Renal cortex interstitium (tissue), 15 donors: ENCODE measurements at places on chromosomes 16 and 17. TPM values are rescaled to one million over a fixed set of nuclear protein-coding genes. Genes with fewer than 3 reads are reported as not detected.
A peak's percentile ranks its signal among the peaks of the same experiment; 100 is the strongest.

Gene ABCA8
- 0.57 TPM for polyA plus RNA-seq

GRCh38 chr16:27208796-27209195 lies 5.5 kb downstream of the KDM8 start:
- DNase-seq = no peak

GRCh38 chr16:86663685-86664521 lies 85.6 kb downstream of the FOXL1 start:
- DNase-seq = no peak

DNA sequence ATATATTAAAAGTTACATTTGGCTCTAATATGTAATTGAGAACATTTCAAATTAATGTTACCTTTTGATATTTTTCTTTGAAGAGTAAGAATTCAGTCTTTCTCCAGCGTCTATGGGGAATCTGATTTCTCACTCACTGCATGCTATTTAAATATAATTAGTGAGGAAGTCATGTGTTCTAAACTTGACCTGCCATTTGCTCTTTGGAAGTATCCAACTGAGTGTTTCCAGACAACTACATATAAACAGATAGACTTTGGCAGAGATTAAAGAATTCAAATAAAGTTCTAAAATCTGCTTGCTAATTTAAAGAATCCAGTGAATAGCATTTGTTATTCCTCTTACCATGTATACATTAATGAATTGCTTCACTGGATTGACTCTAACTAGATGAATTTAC lies 23.5 kb downstream of the OMG start:
- no peak for DNase-seq

Gene EPN2
- polyA plus RNA-seq = 48.6 TPM

DNA sequence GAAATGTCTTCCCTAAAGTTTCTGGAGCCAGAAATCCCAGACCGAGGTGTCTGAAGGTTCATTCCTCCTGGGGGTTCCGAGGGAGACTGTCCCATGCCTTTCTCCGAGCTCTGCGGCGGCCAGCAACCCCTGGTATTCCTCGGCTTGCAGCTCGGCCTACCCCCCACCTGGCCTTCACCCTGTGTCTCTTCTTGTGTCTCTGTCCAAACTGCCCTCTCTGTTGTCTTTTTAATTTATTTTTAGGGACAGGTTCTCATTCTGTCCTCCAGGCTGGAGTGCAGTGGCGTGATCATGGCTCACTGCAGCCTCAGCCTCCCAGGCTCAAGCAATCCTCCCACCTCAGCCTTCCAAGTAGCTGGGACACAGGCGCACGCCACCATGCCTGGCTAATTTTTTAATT lies 211.7 kb downstream of the SEC14L1 start:
- no peak for DNase-seq

Gene CACNG1
- not detected for polyA plus RNA-seq

- no peak for DNase-seq
Measured at GRCh38 chr17:29069526-29070041, 26.6 kb downstream of the PIPOX start.

- DNase-seq = no peak
Measured at GRCh38 chr16:58264007-58264406, 30.8 kb downstream of the PRSS54 start.

DNA sequence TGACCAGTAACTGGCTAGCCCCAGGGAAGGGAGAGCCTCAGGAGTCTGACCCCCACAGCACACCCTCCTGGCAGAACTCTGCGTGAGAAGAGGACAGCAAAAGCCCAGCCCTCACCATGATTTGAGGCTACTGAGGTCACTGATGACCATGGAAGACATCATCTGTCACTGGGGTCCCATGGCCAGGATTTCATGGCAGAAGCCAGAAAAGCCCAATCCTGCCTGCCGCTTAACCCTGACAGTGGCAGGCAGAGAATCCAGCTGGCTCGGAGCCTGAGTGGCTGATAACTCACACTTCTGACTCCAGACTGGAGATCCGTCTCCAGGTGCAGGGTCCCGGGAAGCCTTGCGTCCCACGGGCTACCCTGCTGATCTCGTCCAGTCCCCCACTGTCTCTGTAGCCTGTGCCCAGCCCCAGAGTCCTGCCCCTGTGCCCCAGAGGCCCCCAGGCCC lies 17.5 kb downstream of the GRIN2C start:
- DNase-seq = no peak

Gene DNAAF8
- 3.1 TPM for polyA plus RNA-seq

- no peak for DNase-seq
Measured at GRCh38 chr17:3966720-3967363, 2.6 kb upstream of the ATP2A3 start.

Gene HELZ
- polyA plus RNA-seq = 29.1 TPM

Gene ANKRD40CL
- 0.13 TPM for polyA plus RNA-seq

GRCh38 chr16:30884760-30885159 lies 9.1 kb downstream of the BCL7C start:
- no peak for DNase-seq

Gene SMIM22
- polyA plus RNA-seq = 13.3 TPM

DNA sequence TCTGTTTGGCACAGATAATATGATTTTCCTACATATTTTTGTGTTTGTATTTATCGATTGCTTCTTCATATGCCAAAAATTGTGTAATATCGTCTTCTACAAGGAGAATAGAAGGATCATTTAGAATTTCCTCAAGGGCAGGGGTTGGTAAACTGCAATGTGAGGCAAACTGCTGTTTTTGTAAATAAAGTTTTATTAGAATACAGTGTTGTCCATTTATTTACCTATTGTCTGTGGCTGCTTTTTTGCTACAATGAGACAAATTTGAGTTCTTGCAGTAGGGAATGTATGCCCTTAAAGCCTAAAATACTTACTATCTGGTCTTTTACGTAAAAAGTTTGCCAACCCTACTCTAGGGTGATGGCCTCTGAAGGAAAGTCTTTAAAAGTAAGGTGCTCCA lies 509.5 kb downstream of the TMEM114 start:
- no peak for DNase-seq

Gene CAPNS2
- polyA plus RNA-seq = not detected

- no peak for DNase-seq
Measured at GRCh38 chr17:538181-538973, 176.3 kb downstream of the VPS53 start.

- peak; percentile 97 for DNase-seq
Measured at GRCh38 chr16:29805232-29806098, 864 bp upstream of the MAZ start.
